Astrocyte (in vitro differentiated cells and primary cell): ENCODE measurements at places on chromosomes 1 and 21. TPM values are rescaled to one million over a fixed set of nuclear protein-coding genes. Genes with fewer than 3 reads are reported as not detected.

Gene ODR4
- 21.3 and 22.1 TPM in 2 replicates for total RNA-seq

Gene IFNLR1
- total RNA-seq, result 0.94 and 1.5 TPM in 2 replicates

Gene GNAT2
- total RNA-seq, result not detected in 2 replicates

Gene RCSD1
- 0.58 and 0.98 TPM in 2 replicates for total RNA-seq

Gene OR2C3
- not detected in 2 replicates for total RNA-seq

Gene KRTAP23-1
- not detected in 2 replicates for total RNA-seq

Gene COL9A2
- 1.5 and 2.1 TPM in 2 replicates for total RNA-seq

Gene NDUFS2
- 59.9 and 69.0 TPM in 2 replicates for total RNA-seq

Gene C8A
- total RNA-seq, result not detected in 2 replicates

DNA sequence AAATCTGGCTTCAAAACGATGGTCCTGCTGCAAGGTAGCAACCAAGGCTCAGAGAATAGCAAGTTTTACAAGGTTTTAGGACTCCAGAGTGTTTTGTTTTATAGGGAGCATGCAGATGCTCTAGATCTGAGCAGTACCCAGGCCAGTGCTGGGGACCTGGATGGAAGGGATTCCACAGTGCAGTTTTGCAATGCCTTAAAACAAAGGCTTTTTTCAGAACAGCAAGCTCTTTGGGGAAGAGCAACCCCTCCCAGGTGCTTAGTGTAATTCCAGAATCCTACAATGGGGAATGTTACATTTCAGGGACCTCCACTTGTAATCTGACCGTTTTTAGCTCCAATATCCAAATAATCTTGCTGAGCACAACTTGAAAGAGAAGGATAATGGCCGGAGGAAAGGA, 6.7 kb downstream of the ROR1 start:
- peaks cover 6% of the 10 kb centered on the region for H3K4me1 ChIP-seq
- peaks cover 4% of the 10 kb centered on the region for H3K27me3 ChIP-seq
- H3K27ac ChIP-seq, result no peak overlapping the region
- no peaks in the 10 kb centered on the region for H3K36me3 ChIP-seq

GRCh38 chr1:204511366-204511765, 4.8 kb upstream of the MDM4 start:
- H3K36me3 ChIP-seq, result no peaks in the 10 kb centered on the region
- DNase-seq, result no peak
- H3K27ac ChIP-seq, result no peak overlapping the region
- H3K27me3 ChIP-seq, result no peaks in the 10 kb centered on the region
- peaks cover 2% of the 10 kb centered on the region for H3K4me1 ChIP-seq

DNA sequence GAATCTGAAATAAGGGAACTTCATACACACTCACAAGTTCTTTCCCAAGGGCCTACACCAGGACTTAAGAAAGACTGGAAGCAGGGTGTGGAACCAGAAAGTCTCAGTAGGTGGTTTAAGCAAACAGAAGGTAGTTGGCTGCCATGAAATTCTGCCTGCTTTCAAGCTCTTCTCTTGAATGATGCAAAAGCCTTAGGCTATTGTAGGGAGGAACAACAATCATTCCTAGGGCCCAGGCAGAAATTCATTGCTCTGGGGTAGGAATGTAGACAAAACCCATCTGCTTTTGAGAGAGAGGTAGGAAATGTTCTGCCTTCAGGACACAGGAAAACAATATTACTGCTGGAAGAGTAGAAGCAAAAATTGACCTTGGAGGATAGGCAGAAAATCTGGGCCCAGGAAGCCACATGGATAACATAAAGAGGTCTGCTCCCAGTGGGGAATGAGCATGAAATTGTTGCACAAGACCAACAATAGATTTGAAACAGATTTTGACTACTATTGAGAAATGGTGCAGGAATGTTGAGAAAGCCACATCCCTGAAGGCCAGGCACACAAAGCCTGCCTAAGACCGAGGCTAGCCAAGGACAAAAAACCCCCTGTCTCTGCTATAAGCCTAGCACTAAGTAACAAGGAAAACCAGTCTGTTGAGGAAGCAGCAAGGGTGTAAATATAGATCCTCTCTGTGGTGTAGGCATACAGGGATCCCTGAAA, 22.7 kb upstream of the SFT2D2 start:
- no peaks in the 10 kb centered on the region for H3K27me3 ChIP-seq
- peaks cover 7% of the 10 kb centered on the region for H3K36me3 ChIP-seq
- peak; percentile 58 for DNase-seq
- no peak overlapping the region for H3K4me3 ChIP-seq

DNA sequence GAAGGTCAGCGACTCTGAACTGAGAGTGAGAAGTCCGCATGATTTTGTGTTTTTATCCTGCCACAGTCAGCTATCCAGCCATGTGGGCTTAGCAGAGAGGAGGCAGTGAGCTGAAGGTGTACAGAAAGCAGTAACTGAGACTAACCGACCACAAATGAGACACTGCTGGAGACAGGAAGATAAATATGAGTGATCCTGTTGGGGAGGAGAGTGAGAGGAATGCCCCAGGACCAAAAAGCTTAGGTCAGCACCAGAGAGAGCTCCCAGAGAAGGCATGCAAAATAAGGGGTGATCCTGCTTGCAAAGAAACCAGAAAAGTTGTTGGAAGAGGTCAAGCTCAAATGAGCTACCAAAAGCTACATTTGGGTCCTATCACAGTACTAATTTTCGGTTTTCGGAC, 63.7 kb downstream of the HLCS start:
- peak; percentile 53 for DNase-seq
- no peaks in the 10 kb centered on the region for H3K36me3 ChIP-seq
- no peak overlapping the region for H3K4me3 ChIP-seq
- H3K27ac ChIP-seq, result no peak overlapping the region

DNA sequence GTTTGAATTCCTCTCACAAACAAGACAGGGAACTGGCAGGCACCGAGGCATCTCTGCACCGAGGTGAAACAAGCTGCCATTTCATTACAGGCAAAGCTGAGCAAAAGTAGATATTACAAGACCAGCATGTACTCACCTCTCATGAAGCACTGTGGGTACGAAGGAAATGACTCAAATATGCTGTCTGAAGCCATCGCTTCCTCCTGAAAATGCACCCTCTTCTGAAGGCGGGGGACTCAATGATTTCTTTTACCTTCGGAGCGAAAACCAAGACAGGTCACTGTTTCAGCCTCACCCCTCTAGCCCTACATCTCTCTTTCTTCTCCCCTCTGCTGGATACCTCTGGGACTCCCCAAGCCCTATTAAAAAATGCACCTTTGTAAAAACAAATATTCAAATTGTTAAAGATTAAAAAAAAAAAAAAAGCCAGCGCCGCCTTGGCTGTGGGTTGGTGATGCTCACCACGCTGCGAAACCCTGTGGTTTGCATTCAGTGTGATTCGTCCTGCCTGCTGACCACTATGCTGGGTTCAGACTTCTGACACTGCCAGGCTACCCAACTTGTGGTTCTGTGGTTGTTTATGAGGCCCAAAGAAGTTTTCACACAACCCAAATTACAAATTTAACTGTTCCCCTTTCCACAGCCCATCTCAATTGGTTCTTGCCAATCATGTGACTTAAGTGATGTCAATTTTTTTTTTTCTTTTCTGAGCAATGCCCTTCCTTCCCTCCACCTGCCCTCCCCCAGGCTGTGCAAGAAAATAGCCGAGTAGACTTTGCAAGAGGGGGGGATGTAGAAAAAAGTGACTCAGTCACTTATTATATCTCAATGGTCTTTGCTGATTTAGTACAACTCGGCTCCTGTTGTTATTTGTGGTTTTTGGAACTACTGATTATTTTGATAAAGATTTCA, at the start of gene RUNX1:
Gene RUNX1 (minus strand): TSS at position 597 of the 912 bp plus-strand sequence.
- peaks cover 47% of the 10 kb centered on the region for H3K4me1 ChIP-seq
- peak; percentile 95 for DNase-seq
- H3K27me3 ChIP-seq, result no peaks in the 10 kb centered on the region
- peak within 1 kb of the TSS; percentile 70 for H3K4me3 ChIP-seq
- H3K36me3 ChIP-seq, result peaks cover 3% of the 10 kb centered on the region
- peak within 1 kb of the TSS; percentile 91 for H3K27ac ChIP-seq

DNA sequence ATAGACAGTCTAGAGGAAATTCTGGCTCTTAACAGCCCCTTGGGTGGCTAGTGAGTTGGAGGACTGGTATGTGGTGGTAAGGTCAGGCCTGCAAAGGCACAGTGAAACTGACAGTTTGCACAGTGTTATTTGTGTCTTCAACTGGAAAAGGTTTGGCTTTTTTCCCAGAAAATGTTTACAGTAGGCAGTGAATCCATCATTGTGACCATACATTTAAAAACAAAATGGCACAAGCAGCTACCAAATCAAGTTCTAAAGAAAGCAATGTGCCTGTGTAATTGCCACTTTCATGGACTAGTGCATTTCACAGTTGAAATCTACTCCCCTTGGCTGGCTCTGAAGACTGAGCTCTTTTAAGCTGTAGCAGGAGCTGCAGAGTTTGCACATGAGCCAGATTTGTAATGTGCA, 24.8 kb downstream of the ATPAF1 start:
- H3K4me1 ChIP-seq, result peaks cover 8% of the 10 kb centered on the region
- no peak overlapping the region for H3K27ac ChIP-seq
- peaks cover 4% of the 10 kb centered on the region for H3K36me3 ChIP-seq
- no peaks in the 10 kb centered on the region for H3K27me3 ChIP-seq

- no peaks in the 10 kb centered on the region for H3K36me3 ChIP-seq
- no peak for DNase-seq
- H3K4me3 ChIP-seq, result no peak overlapping the region
- no peaks in the 10 kb centered on the region for H3K27me3 ChIP-seq
- no peak overlapping the region for H3K27ac ChIP-seq
- no peaks in the 10 kb centered on the region for H3K4me1 ChIP-seq
Observed at GRCh38 chr1:171809834-171810233, 28.4 kb downstream of the METTL13 start.

DNA sequence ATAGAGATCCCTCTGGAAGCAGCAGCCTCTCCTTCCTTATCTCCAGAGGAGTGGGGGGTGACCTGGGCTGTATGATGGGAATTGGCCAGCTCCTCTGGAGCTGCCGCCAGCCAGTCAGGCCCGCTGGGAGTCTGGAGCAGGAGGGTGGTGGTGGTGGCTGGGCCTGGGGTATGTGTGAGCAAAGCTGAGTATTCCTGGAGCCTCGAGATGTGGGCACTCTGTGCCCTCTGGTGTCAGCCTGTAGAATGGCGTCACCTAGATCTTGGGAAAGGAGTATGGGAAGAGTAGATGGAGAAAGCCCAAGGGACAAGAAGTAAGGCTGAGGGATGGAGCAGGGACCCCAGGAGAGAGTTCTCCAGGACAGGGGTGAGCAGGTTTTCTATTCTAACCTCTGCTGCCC, 16.0 kb downstream of the VANGL2 start:
- H3K4me3 ChIP-seq, result no peak overlapping the region
- H3K36me3 ChIP-seq, result no peaks in the 10 kb centered on the region
- H3K27me3 ChIP-seq, result no peaks in the 10 kb centered on the region
- peak; percentile 20 for DNase-seq

DNA sequence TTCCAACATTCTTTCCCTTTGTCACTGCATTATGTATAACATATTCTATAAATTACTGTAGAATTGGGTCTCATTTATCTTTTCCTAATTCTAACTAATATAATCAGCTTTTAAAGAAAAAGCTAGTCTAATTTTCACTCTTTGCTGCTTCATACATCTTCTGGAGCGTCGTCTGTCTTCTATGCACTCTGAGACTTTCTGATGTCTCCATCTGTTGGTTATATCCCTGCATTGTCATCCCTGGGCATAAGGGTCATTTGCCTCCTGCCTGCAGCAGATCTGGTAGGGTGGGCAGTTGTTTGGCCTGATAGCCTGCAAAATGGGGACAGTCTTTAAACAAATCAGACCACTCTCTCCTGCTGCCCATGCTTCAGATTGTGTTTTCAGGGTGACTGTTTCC, 40.8 kb upstream of the DYNLT5 start:
- no peak overlapping the region for H3K4me3 ChIP-seq
- no peaks in the 10 kb centered on the region for H3K27me3 ChIP-seq
- no peaks in the 10 kb centered on the region for H3K4me1 ChIP-seq
- no peak for DNase-seq

- no peak overlapping the region for H3K27ac ChIP-seq
- peaks cover 10% of the 10 kb centered on the region for H3K27me3 ChIP-seq
- H3K4me1 ChIP-seq, result no peaks in the 10 kb centered on the region
- no peak for DNase-seq
- H3K36me3 ChIP-seq, result no peaks in the 10 kb centered on the region
Observed at GRCh38 chr1:112337028-112337531, 58.9 kb upstream of the CTTNBP2NL start.

DNA sequence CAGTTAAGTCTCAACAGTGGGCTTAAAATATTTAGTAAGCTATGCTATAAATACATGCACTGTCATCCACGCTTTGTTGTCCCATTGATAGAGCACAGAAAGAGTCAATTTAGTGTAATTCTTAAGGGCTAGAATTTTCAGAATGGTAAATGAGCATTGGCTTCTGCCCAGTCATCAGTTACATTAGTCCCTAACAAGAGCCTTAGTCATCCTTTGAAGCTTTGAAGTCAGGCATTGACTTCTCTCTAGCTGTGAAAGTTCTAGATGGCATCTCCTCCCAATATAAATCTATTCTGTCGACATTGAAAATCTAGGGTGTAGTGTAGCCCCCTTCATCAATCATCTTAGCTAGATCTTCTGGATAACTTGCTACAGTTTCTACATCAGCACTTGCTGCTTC, 12.0 kb upstream of the LPGAT1 start:
- no peak for DNase-seq
- H3K27me3 ChIP-seq, result no peaks in the 10 kb centered on the region
- H3K27ac ChIP-seq, result no peak overlapping the region
- H3K4me3 ChIP-seq, result no peak overlapping the region

GRCh38 chr1:19342894-19343616, 30.9 kb downstream of the SLC66A1 start:
- no peak for DNase-seq
- H3K27me3 ChIP-seq, result no peaks in the 10 kb centered on the region
- H3K4me1 ChIP-seq, result no peaks in the 10 kb centered on the region
- H3K4me3 ChIP-seq, result no peak overlapping the region
- H3K36me3 ChIP-seq, result peaks cover 18% of the 10 kb centered on the region

DNA sequence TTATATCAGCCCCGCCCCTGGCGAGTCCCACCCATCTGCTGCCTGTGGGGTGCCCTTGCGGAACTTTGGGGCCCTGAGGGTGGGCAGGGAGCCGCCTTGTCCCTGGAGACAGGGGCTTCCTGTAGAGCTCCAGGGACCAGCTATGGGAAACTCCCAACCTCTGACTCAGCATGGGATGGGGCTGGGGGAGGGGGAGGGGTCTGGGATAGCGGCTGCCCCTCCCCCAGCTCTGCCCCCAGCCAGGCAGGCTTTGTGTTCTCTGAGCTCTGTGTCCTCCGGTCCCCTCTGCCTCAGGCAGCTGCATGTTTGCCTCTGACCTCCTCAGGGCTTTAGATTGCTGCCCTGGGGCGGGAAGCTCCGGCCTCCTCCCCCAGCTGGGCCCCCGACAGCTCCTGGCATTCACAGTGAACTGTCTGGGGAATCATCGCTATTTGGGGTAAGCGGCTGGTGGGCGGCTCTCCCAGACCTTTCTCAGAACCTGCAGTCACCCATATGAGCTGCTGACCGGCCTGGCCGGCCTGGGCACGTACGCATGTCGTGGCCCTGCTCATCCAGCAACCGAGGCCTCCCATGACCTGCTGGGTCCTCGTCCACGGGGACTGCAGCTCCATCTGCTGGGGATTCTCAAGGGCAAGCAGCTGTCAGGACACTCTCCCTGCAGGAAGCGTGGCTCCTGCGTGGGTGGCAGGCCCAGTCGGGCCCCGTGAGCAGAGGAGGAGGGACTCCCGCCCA, 17.1 kb downstream of the ARHGEF16 start:
- H3K4me3 ChIP-seq, result no peak overlapping the region
- no peaks in the 10 kb centered on the region for H3K27me3 ChIP-seq
- peak overlapping the region; percentile 35 for H3K27ac ChIP-seq
